ENCODE measurements at places on chromosomes 7 and 10. TPM values are rescaled to one million over a fixed set of nuclear protein-coding genes. Genes with fewer than 3 reads are reported as not detected.

Gene FAM200A
- total RNA-seq = 5.0 TPM

Gene CALN1
- not detected for total RNA-seq

Gene TRIM50
- total RNA-seq = not detected

Gene CALML3
- total RNA-seq = not detected

Gene KCP
- not detected for total RNA-seq

Gene FZD1
- total RNA-seq = 16.9 TPM

GRCh38 chr10:90066435-90066834 lies 365.0 kb downstream of the KIF20B start:
- H3K4me3 ChIP-seq = no peak overlapping the region
- H3K27ac ChIP-seq = no peak overlapping the region
- DNase-seq = no peak
- H3K27me3 ChIP-seq = no peaks in the 10 kb centered on the region

DNA sequence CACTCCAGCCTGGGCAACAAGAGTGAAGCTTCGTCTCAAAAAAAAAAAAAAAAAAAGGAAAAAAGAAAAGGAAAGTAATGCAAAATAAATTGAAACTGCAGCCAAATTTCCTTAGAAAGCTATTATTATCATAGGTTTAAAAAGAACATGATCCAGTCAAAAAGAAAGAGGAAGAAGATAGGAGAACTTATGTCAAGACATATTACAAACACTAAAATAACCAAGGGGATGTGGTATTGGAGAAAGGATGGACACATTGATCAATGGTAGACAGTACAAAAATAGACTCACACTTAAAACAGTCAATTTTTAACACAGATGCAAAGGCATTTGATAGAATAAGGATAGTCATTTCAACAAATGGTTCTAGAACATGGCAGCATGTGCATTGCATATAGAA lies 27.3 kb upstream of the PFKP start:
- peaks cover 8% of the 10 kb centered on the region for H3K4me1 ChIP-seq
- no peak overlapping the region for H3K4me3 ChIP-seq
- no peak overlapping the region for H3K27ac ChIP-seq
- no peak for DNase-seq
- H3K36me3 ChIP-seq = no peaks in the 10 kb centered on the region

GRCh38 chr10:87931836-87932230 lies 68.4 kb downstream of the PTEN start:
- H3K4me3 ChIP-seq = no peak overlapping the region
- H3K27ac ChIP-seq = no peak overlapping the region
- peaks cover 16% of the 10 kb centered on the region for H3K36me3 ChIP-seq

DNA sequence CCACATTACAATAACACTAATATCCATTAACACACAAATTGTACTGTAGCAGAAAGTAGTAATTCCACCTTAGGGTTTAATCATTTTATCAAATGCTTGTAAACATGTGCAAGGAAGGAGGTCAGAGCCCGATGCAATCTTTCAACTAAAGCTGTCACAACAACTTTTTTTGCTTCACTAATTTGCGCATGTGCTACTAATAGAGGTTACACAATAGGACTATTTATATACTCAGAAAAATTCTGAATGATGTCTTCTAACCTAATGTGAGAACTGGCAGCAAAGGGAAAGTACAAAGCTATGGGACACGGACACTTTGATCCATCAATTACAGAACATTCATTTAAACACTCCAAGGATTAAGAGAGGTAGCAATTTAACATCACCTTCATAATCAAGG lies 244.4 kb downstream of the CHCHD3 start:
- H3K4me3 ChIP-seq = no peak overlapping the region
- no peaks in the 10 kb centered on the region for H3K36me3 ChIP-seq
- no peaks in the 10 kb centered on the region for H3K27me3 ChIP-seq
- no peaks in the 10 kb centered on the region for H3K4me1 ChIP-seq
- DNase-seq = no peak

DNA sequence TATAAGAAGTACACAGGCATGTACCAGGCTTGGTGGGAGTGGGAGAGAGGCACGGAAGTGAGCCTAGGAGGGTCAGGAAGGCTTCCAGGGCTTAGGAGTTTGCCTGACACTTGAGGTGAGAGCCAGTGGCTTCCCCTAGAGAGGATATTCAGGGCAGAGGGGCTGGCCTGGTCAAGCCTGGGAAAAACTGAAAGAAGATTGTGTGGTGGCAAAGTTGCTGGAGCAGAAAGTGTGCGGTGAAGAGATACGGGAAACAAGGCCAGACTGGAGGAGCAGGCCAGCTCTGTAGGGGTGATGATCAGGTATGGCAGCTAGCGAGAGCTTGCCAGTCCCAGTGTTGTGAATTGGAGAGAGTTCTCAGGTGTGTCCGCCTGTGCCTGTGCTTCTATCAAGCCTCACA lies 129.9 kb downstream of the CCNY start:
- DNase-seq = no peak
- no peak overlapping the region for H3K4me3 ChIP-seq
- no peaks in the 10 kb centered on the region for H3K4me1 ChIP-seq
- H3K27ac ChIP-seq = no peak overlapping the region

GRCh38 chr7:127514499-127514898 lies 70.9 kb downstream of the GCC1 start:
- no peaks in the 10 kb centered on the region for H3K36me3 ChIP-seq
- H3K27me3 ChIP-seq = no peaks in the 10 kb centered on the region
- H3K4me3 ChIP-seq = no peak overlapping the region
- DNase-seq = no peak
- no peaks in the 10 kb centered on the region for H3K4me1 ChIP-seq
- H3K27ac ChIP-seq = no peak overlapping the region

GRCh38 chr7:116738378-116738777 lies 66.4 kb downstream of the MET start:
- no peak overlapping the region for H3K27ac ChIP-seq
- no peak overlapping the region for H3K4me3 ChIP-seq
- H3K4me1 ChIP-seq = no peaks in the 10 kb centered on the region
- no peaks in the 10 kb centered on the region for H3K36me3 ChIP-seq
- no peak for DNase-seq

DNA sequence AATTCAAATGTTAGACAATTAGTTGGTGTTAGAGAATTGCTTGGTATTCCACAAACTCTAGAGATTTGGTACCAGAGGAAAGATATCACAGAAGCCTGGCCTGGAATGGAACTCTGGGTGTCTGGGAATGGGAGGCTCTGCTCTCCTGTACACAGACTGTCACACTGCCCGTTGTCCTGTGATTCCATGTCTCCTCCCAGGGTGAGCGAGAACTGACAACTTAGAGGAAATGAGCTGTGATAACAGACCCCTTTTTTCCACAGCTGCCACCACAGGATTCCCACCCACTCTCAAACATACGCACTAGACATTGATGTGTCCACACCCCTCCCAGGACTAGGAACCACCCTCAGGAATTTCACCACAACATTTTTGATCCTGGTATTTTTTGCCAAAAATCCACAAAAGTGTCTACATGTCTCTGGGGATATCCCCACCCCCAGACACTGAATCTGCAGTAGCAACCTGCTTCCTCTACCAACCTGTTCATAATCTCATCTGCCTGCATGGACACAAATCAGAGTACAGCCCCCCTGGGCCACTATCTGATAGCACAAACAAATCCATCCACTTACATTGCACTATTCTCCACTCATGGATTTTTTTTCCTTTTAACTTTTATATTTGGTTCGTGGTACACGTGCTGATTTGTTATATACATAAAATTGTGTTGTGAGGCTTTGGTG lies 4.7 kb downstream of the ZNF273 start:
- H3K4me1 ChIP-seq = peaks cover 12% of the 10 kb centered on the region
- H3K4me3 ChIP-seq = no peak overlapping the region
- DNase-seq = no peak
- no peaks in the 10 kb centered on the region for H3K36me3 ChIP-seq
- no peaks in the 10 kb centered on the region for H3K27me3 ChIP-seq

DNA sequence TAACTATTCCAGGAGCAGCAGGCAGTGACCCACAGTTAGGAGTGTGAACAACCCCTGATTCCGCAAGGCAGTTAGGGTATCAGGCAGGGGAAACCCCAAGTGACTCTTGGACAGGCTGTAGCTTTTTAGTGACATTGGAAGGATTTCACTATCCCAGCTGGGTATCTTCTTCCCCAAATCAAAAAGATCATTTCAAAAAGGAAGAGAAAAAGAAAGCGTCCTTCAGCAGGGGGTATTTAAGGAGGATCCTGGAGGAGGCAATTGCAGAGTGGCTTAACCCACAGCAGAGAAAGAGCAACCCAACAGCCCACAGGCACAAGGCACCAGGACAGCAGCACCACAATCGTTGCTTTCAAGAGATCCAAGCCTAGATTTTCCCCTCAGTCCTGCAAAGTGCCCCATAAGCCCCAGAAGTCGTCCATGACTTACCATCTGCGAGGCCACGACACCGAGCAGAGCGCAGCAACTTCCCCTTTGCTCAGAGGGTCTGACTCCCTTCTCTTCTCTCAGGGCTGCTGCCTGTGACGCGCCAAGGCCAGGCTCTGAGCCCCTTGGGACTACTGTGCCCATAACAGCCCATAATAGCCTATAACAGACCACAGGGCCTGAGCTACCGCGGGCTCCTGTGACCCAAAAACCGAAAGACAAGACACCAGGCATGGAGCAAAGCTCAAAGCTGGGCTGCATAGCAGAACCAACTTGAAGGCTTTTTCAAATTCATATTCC lies 19.8 kb downstream of the PIK3AP1 start:
- H3K36me3 ChIP-seq = no peaks in the 10 kb centered on the region
- H3K27me3 ChIP-seq = no peaks in the 10 kb centered on the region
- H3K4me1 ChIP-seq = no peaks in the 10 kb centered on the region
- no peak for DNase-seq
- no peak overlapping the region for H3K4me3 ChIP-seq

GRCh38 chr10:129448539-129448938 lies 18.5 kb upstream of the MGMT start:
- H3K27me3 ChIP-seq = no peaks in the 10 kb centered on the region
- no peak overlapping the region for H3K4me3 ChIP-seq
- H3K4me1 ChIP-seq = no peaks in the 10 kb centered on the region

DNA sequence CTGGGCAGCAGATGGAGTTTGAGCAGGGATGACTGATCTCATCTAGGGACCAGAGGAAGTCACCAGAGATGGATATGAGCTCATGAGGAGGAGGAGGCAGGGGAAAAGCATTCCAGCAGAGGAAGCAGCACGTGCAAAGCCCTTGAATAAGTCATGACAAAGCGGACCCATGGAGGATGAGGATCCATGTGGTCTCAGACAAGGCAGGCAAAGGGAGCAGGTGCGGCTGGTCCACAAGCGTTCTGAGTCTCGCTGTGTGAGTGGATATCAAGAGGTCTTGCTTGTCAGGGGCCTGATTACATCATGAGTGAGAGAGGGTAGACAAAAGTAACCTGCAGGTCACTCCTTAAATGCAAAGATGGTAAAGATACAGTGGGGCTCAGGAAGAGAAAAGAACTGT lies 307.6 kb downstream of the GRID1 start:
- H3K4me1 ChIP-seq = peaks cover 7% of the 10 kb centered on the region
- no peaks in the 10 kb centered on the region for H3K36me3 ChIP-seq
- H3K4me3 ChIP-seq = no peak overlapping the region
- H3K27me3 ChIP-seq = no peaks in the 10 kb centered on the region
- H3K27ac ChIP-seq = no peak overlapping the region

DNA sequence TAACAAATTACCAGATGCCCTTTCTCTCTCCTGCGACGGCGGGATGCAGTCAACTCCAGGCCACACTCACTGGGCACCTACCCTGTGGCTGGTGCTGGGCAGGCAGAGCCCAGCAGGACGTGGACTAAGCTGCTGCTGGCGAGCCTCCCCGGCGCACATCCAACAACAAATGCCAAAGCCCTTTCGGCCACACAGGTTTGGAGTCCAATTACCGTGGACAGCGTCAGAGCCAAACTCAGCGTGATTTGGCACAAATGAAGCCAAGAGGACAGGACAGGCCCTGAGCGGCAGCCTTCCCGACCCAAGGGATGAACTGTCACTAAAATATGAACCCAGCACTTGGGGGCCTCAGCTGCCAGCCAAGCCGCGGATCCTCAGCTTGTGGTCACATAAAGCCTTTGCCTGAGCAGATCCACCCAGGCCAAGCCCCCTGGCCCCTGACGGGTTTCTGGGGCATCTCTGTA lies 28.4 kb downstream of the DAGLB start:
- H3K36me3 ChIP-seq = peaks cover 40% of the 10 kb centered on the region
- no peaks in the 10 kb centered on the region for H3K27me3 ChIP-seq
- no peak overlapping the region for H3K4me3 ChIP-seq
- DNase-seq = no peak

- no peaks in the 10 kb centered on the region for H3K27me3 ChIP-seq
- no peak for DNase-seq
- H3K27ac ChIP-seq = no peak overlapping the region
These were observed 64.8 kb downstream of the ITGB8 start for GRCh38 chr7:20395511-20395910.

DNA sequence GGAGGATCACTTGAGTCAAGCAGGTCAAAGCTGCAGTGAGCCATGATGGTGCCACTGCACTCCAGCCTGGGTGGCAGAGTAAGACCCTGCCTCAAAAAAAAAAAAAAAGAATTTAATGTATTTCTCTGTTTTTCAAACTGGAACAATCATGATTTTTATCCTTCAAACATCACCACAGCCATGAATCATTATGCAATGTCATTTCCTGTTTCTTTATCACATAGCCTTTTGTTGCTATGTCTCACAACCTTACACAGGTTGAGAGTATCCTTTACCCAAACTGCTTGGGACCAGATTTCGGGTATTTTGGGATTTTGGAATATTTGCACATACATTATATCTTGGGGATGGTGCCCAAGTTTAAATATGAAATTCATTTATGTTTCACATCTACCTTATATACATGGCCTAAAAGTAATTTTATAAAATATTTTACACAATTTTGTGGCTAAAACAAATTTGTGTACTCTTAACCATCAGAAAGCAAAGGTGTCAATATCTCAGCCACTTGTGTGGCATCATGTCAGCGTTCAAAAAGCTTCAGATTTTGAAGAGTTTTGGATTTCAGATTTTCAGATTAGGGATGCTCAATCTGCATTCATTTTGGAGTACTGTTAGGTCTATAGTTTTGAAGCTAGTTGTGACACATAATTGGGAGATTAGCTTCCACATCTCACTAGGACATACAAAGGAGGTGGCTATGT lies 8.2 kb downstream of the NT5C3A start:
- H3K36me3 ChIP-seq = no peaks in the 10 kb centered on the region
- H3K4me3 ChIP-seq = no peak overlapping the region
- no peak overlapping the region for H3K27ac ChIP-seq
- no peaks in the 10 kb centered on the region for H3K27me3 ChIP-seq

- H3K4me1 ChIP-seq = no peaks in the 10 kb centered on the region
- no peaks in the 10 kb centered on the region for H3K27me3 ChIP-seq
- no peak overlapping the region for H3K4me3 ChIP-seq
- no peaks in the 10 kb centered on the region for H3K36me3 ChIP-seq
- no peak for DNase-seq
These were observed 119.5 kb downstream of the CPED1 start for GRCh38 chr7:121107923-121108498.

- H3K36me3 ChIP-seq = no peaks in the 10 kb centered on the region
- H3K27me3 ChIP-seq = no peaks in the 10 kb centered on the region
- no peak overlapping the region for H3K27ac ChIP-seq
- peaks cover 8% of the 10 kb centered on the region for H3K4me1 ChIP-seq
- no peak for DNase-seq
These were observed 142.9 kb downstream of the NOC3L start for GRCh38 chr10:94219829-94220228.

GRCh38 chr7:143203386-143203785 lies 18.5 kb upstream of the TAS2R40 start:
- no peak for DNase-seq
- H3K27ac ChIP-seq = no peak overlapping the region
- H3K36me3 ChIP-seq = no peaks in the 10 kb centered on the region

All from right atrium auricular region (tissue), 2 donors.